ENCODE measurements at places on chromosomes 1 and 21.

GRCh38 chr21:33078907-33079582 is 9.1 kb downstream of the OLIG1 start:
- DNase-seq, result peak; percentile 83

- no peak for DNase-seq
Observed at GRCh38 chr1:145982010-145982723, 14.2 kb downstream of the TXNIP start.

DNA sequence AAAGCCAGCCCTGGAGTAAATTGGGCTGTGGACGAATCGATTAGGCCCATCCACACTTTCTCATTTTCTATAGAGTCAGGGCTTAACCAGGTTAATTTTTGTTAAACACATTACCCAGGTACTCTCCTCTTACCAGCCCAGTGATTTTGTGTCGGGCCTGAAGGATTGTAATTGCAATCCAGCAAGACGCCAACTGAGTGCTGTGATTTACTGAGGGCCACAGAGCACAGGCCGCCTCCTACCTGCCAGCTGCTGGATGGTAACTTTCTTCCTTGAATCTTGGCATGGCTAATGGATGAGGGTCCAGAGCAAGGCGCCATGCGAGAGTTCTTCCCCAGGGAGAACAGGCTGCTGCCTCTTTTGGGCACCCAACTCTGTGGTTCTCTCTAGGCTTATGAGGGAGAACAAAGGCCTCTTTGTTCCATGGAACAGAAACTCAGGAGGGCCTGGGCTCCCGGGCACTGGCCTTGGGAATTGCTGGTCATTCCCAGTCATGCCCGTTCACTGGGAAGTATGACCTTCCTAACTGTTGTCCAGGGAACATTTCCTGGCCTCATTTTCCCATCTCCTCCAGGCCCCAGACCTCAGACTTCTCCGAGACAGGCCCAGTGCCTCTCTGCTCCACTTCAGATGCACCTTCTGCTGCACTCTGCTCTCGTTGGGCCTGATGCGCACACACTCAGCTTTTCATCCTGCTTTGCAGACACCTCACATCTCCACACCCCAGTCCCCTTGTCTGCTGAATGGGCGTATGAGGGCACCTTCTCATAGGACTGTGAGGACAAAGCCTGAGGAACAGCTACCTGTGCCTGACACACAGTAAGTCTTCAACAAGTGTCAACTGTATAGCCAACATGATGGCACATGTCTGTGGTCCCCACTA is 57.3 kb downstream of the SYF2 start:
- no peak for DNase-seq

- DNase-seq, result no peak
Observed at GRCh38 chr1:38576241-38576640, 283.3 kb downstream of the RRAGC start.

Data from posterior cingulate gyrus (tissue), 11 donors.